ENCODE measurements at places on chromosomes 5 and 9.

GRCh38 chr5:8508231-8508630, 639.3 kb downstream of the MTRR start:
- DNase-seq, result no peak

DNA sequence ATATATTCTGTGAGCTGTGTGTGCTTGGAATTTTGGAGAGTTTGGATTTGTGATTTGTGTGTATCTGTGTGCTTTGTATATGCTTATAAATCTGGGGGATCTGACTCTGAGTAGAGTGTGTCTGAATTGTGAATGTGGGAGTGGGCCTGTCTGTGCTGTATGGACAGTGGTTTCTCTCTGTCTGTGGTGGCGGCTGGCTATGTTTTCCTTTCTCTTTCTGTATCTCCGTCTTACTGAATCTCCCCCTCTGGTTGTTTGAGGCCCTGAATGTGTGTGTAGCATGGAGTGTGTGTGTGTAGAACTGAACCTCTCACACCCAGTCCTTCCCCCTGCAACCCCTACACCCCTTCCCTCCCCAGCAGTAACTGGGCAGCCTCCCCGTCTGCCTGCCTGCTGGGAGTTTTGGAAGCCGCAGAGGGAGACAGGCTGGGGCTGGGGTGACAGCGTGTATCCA, 4.7 kb downstream of the CXXC5 start:
- DNase-seq, result no peak

DNA sequence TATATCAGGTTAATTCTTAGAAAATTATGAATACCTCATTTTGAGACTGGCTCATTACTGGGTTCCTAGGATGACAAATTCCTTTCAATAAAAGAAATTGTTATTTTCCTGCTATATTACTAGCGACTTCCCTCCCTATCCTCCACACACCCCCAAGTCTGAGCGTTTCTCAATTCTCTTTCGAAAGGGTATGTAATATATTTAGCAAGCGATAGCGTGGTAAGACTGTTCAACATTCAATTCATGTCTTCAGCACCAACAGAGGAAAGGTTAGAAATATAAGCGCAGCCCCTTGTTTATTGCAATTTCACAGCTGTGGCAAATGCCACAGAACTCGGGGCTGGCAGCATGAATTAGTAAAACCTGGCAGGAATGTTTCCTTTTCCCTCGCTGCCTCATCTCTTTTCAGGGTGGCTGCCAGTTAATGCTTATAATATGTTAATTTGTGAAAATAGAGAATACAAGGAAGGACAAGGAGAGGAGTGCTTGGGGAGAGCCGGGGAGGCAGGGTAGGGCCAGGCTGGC, 152.7 kb upstream of the TBCA start:
- DNase-seq, result no peak

DNA sequence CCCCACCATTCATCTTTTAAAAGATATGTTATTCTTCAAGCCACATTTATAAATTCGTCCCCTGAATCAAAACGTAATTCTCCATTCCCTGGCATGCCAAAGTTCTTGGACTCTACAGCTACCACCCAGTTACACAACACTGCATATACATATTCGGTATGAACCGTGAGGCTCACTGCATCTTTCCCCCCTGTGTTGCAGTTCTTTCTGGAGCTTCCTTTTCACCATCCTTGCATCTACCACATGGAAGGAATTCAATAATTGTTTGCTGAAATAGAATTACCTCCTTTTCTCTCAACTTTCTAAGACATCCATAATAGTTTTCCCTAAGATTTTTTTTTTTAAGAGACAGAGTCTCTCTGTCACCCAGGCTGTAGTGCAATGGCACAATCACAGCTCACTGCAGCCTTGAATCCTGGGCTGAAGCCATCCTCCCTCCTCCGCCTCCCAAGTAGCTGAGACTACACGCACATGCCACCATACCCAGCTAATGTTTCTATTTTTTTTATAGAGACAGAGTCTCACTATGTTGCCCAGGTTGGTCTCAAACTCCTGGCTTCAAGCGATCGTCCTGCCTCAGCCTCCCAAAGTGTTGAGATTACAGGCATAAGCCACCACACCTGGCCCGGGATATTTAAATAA, 3.3 kb downstream of the LPAR1 start:
- DNase-seq, result no peak

DNA sequence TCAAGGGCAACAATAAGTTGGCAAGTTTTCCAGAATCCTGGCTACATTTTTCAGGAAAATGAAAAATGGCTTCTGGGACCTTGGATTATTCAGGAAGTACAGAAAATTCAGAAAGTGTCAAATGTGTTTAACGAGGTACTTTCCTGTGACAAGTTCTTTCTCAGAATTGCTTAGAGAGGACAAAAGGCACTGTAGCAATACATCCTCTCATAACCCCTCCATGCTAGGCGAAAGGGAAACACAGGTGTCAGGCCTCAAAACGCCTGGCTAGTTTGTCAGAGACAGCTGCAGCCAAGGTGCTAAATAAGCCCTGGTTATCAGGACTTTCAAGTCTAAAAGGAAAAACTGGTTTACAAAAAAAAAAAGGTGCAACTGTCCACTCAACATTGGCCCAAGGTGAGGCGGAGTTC, 115.2 kb downstream of the GNAQ start:
- DNase-seq, result no peak

DNA sequence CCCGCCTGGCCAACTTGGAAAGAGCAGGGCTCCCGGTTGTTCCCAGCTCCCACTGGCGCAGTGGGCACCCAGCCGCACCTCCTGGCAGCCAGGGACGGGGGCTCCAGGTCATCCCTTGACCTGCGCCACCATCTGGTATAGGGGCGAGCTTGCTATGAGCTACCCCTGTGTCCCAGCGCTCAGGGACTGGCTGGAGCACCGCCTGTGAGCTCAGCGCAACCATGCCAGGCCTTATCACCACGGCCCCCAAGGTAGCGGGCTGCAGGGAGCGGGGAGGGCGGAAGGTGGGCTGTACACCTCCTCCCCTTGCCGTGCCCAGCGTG, 15.4 kb upstream of the RASA1 start:
- DNase-seq, result no peak

- DNase-seq, result no peak
Measured at GRCh38 chr9:88321764-88322163, 66.5 kb upstream of the SPIN1 start.

DNA sequence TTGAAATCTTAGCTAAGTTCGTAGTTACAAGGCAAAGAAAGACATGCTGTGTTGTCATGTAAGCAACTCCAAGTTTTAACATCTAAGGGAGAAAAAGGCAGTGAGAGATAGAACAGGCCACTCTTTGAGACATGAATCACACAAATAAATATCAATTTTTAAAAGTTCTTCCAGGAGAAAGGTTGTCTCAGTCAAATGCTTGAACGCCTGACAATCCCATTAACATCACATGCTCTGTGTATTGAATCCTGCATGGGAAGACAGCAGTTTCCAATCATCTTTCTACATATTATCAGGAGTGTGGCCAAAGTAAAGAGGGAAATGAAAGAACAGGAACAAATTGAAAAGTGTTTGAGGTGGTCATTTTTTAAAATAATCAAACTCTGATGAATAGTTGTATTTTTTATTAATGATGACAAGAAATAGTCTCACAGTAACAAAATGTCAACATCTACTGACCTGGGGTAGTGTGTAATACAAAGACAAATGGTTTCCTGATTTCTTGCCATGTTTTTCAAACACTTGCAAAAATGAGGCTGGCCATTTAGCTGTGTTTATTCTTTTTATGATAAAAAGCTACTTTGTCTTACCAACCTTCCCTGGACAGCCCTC, 6.4 kb upstream of the C6 start:
- DNase-seq, result no peak

DNA sequence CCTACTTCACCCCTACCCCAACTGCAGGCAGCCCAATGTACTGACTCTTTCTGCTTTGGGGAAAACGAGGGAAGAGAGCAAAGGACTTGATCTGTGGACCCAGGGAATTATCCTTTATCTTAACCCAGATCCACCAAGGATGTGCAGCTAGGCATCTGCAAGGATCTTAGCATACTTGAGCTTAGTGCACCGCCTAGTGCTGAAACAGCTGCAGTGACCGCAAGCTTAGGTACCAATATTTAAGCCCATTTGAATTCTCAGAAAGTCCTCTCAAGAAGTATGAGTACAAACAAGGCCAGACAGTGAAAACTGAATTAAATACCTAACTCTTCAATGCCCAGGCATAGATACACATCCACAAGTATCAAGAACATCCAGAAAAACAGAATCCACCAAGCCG, 576.7 kb upstream of the ADAMTS16 start:
- DNase-seq, result no peak

GRCh38 chr5:174101195-174101730, 55.8 kb downstream of the NSG2 start:
- DNase-seq, result no peak

GRCh38 chr9:101530076-101530711, 3.5 kb upstream of the RNF20 start:
- peak; percentile 16 for DNase-seq

DNA sequence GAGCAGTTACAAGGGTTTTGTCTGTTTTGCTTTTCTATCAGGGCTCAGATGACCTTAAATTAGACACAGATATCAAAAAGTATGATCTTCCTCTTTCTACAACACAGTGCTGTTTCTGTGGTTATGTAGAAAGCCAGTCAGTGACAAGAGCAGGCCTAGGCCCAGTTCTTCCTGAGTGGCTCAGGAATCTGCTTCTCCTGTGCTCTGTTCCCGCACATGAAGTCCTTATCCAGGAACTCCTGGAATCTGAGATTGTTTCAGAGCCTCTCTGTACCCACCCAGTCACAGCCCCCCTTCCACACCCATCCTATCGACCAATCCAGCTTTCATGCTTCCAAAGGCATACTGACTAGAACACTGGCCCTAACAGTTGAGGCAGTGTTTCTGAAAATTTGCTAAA, 40.4 kb upstream of the SMU1 start:
- DNase-seq, result no peak

DNA sequence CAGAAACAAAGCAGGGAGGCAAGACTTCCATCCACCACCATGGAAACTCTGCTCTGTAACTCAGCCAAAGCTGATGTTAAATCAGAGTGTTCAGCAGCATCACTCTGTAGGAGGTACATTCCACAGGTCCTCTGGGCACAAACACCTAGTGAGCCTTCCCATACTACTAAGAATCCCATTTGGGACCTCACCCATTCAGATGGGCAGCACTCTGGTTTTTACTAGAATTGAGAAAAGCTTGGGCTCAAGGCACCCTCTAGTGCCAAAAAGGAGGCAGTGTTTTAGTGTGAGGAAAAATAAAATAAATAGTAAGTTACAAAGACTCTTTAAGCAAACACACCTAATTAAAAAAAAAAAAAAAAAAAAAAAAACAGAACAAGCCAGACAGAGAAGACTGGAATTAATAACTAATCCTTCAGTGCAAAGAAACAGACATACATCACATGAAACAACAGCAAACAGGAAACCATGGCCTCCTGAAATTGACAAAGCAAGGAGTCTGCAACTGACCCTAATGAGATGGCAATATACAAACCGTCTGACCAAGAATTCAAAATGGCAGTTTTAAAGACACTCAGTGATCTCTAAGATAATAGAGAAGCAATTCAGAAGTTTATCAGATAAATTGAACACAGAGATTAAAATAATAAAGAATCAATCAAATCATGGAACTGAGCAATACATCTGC, 159.5 kb downstream of the GNA14 start:
- no peak for DNase-seq

DNA sequence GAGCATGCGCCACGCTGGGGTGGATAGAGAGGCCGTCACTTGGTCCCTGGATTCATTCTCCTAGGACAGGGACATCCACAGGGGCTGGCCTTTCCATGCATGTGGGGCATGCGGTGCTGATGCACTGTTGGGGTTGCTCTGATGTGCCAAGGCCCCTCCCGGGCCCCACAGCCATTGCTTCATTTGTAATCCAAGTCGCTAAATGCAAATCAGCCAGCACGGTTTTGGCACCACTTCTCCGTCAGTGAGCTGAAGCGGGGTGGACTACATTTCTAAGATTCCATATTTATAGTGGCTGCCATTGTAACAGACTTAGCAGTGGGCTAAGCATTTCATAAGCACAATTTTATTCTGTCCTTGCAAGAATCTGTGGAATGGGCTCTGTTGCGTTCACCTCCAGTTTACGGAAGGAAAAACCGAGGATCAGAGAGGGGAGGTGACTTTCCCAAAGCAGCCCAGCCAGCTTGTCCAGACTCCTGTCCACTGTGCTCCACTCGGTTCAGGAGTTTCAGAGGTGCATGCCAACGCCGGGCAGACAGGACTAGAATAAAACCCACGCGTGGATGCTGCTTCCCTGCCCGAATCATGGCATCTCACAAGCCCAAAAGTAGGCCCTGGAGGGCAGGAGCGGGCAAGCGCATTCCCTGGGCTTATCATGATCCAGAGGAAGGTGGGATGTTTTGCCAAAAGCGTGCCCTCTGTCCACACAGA, 102.6 kb upstream of the COL5A1 start:
- DNase-seq, result no peak

- no peak for DNase-seq
Measured at GRCh38 chr5:126370796-126371718, 52.2 kb upstream of the GRAMD2B start.

- no peak for DNase-seq
Measured at GRCh38 chr5:179800696-179801201, 5.9 kb downstream of the MGAT4B start.

GRCh38 chr5:32331217-32331934, 18.6 kb upstream of the MTMR12 start:
- no peak for DNase-seq

DNA sequence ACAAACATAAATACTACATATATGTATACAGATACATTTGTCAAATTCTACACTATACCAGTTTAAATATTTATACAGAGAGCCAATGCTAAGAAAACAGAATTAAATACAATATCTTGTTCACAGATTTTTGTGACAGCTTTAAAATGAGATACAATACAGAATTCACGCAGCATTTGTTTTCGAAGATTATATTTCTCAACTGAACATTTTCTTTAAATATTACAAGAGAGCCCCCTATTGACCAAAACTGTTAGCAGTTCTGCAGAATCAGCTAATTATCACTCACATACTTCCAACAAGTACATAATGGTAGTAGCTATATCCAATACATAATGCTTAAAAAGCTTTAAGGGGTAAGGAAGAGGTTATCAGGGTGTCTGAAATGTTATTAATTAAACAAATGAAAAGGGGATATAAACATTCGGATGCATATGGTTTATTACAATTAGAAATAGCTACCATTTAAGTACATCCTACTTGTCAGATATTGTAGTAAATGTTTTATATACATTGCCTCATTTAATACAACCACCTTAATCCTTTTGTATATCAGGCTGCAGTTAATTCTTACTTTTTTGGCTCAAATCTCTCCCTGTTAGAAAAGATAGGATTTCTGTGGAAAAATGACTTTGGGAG, 31.7 kb downstream of the ZDHHC21 start:
- DNase-seq, result no peak
